Stimulated activated CD4-positive, alpha-beta T cell treated with anti-CD3 and anti-CD28 coated beads, Interleukin-2, amount 100 ng/mL, for 48 hours (primary cell): ENCODE measurements at places on chromosomes 5 and 9.

DNA sequence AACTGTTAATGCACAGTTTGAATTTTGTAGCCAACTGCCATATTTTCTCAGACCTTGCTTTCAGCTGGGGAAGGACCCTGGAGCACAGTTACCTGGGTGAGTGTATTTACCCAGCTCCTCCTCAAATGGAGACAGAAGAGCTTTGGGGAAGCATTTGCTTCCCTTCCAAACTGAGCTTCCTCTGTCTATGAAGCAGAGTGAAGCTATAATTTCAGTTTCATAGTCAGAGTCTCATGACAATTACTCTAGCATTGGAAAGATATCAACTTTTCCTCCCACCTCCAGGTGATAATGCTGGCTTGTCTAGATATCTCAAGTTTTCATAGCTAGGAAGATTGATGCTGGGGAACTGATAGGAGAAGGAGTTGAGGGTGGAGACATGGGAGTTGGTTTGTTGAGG lies 406.4 kb upstream of the CLINT1 start:
- DNase-seq = no peak

GRCh38 chr9:123925161-123925560 lies 4.8 kb downstream of the DENND1A start:
- DNase-seq = no peak

GRCh38 chr9:4305065-4305985 lies 5.5 kb upstream of the GLIS3 start:
- no peak for DNase-seq

GRCh38 chr5:32724526-32724925 lies 13.4 kb downstream of the NPR3 start:
- no peak for DNase-seq

DNA sequence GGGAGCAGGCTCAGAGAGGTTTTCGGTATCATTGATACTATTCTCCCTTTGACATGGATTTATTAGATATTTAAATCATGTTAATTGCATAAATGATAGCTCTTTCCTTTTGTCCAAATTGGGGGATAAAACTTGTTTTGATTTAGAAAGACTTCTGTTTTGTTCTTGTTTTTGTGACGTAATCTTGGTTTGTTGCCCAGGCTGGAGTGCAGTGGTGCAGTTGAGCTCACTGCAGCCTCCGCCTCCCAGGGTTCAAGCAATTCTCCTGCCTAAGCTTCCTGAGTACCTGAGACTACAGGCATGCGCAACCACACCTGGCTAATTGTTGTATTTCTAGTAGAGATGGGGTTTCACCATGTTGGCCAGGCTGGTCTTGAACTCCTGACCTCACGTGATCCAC lies 7.1 kb downstream of the MAT2B start:
- DNase-seq = no peak
